Muscle of arm (tissue), 14 donors: ENCODE measurements at places on chromosomes 11 and 22.

DNA sequence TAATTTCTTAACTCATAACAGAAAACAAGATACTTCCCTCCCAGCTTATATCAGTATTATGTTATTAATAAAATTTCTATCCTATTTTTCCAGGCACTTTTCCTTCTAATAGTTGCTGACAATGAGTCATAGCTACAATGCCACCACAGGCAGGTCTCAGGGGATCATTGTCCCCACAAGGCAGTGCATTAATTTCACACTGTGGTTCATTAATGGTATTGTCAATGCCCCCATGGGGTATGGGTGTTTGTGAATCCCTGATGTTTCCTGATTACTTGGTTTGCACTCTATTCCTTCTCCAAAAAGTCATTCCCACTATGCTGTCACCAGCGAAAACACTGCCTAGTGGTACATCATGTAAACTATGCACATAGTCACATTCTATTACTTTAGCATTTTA is 345.5 kb upstream of the CTSC start:
- DNase-seq = no peak

- DNase-seq = no peak
Observed at GRCh38 chr22:37212174-37212906, at the start of gene SSTR3. SSTR3 (minus strand) TSS chr22:37212477; CDS start chr22:37207803, 4,674 bp downstream.

DNA sequence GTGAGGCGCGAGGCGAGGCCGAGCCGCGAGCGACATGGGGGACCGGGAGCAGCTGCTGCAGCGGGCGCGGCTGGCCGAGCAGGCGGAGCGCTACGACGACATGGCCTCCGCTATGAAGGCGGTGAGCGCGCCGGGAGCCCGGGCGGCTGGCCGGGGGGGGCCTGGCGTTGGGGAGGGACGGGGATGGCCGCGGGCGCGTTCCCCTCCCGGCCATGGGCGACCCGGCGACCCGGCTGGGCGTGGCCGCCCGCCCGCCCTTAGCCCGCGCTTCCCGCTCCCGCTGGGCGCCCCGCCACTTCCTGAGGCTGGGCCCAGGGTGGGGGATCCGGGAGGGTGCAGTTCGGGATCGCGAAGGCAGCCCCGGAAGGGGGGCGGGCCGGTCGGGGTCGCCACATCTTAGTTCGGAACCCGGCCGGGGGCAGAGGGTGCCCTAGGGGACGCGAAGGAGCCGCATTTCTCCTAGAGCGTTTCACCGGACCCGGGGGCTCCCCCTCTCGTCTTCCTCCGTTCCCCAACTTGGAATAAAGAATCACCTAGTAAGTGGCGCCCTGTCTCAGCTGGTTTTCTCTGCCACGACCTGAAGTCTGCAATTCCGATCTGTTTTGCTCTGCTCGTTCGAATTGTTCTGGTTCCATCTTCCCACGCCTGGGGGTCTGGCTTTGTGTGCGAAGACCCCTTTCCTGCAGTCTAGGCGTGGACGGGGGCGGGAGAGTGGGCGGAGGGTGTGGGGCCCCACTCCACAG is 536 bp downstream of the YWHAH start:
- DNase-seq = no peak

DNA sequence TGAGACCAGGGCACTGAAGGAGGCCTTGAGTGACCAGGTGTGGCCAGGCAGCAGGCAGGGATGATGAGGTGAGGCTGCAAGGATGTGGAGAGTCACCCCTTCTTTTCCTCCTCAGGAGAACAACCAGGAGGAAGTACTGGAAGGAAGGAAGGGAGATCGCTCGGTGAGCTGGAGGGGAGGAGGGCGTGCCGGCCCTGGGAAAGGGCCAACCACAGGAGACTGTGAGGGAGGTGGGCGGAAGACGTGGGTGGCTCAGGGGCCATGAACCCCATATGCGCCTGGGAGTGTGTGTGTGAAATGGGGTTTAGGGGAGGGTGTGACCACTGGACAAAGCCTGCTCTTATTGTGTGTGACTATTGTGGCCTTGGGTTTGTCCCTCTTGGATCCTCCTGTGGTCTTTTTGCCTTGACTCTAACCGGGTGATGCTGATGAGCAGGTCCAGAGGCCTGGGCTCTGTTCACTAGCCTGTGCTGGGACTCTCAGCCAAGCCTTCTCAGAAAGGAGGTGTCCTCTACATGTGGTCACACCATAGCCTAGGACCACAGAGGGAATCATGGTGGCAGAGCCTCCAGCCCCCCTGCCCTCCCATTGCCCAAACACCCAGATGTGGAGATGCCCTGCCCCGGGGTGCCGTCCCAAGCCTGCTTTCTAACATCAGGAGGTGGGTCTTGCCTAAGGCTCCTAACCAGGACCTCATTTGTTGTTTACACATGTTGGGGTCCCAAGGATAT is 41.3 kb upstream of the TUB start:
- no peak for DNase-seq

GRCh38 chr11:77418155-77418970 is 55.5 kb downstream of the PAK1 start:
- DNase-seq = no peak

DNA sequence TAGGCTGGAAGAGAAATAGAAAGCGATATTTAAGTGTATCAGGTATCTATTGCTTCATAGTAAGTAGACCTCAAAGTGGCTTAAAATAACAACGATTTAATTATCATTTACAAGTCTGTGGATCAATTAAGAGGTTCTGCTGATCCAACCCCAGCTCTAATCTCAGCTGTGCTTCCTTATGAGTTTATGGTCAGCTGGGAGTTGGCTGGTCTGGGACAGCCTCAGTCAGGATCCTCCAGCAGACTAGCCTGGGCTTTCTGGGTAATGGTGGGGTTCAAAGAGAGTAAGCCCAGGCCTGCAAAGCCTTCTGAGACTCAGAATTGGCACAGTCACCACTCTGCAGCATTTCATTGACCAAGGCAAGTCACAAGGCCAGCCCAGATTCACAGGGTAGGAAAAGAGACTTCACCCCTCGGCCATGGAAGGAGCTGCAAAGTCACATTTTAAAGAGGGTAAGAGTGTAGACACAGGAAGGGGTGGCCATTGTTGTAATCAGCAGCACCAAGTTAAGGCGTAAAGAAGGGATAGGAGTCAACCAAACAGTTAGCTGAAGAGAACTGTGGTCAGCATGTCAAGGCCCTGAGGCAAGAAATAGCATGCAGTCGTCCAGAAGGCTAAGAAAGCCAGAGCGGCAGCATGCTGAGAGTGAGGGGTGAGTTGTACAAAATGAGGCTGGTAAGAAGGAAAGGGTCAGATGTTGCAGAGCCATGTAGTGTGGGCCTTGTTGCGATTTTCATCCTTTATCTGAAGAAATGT is 168.2 kb downstream of the ETS1 start:
- no peak for DNase-seq

- DNase-seq = no peak
Observed at GRCh38 chr11:64638018-64638665, 47.1 kb downstream of the SLC22A12 start.

DNA sequence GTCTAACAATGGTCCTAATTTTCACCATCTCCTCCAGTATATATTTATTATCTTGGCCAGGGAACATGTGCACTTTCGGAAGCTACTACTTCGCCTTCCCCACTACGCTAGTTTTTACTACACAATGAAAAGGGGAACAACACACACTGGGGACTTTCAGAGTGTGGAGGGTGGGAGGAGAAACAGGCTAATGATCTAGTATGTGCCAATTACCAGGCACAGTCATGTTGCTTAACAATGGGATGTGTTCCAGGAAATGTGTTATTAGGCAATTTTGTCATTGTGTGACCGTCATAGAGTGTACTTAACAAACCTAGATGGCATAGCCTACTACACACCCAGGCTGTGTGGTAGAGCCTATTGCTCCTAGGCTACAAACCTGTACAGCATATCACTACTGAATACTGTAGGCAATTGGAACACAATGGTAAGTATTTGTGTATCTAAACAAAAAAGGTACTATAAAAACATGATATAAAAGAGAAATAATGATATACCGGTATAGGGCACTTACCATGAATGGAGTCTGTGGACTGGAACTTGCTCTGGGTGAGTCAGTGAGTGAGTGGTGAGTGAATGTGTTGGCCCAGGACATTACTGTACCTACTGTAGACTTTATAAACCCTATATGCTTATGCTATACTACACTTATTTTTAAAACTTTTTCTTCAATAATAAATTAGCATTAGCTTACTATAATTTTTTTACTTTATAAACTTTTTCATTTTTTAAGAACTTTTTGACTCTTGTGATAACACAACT is 20.1 kb upstream of the CUL5 start:
- DNase-seq = no peak

- DNase-seq = no peak
Observed at GRCh38 chr11:129723146-129723760, 92.4 kb upstream of the TMEM45B start.

DNA sequence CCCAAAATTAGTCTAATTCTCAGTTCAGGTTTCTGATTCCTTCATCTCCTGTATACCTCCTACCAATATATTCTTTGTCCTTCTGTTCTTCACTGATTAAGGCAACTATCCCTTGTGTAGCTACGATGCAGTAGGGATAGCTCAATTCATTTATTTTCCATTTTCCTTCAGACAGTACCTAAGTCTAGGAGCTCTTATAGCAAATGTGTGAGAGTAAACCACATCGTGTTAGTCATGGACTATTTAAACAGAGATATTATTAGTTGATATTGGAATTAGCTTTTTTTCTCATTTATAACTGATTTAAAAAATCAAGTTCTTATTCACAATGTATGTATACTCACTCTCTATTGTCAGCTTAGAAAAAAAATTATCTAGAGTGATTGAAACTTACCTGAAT is 900.0 kb downstream of the JRKL start:
- no peak for DNase-seq

DNA sequence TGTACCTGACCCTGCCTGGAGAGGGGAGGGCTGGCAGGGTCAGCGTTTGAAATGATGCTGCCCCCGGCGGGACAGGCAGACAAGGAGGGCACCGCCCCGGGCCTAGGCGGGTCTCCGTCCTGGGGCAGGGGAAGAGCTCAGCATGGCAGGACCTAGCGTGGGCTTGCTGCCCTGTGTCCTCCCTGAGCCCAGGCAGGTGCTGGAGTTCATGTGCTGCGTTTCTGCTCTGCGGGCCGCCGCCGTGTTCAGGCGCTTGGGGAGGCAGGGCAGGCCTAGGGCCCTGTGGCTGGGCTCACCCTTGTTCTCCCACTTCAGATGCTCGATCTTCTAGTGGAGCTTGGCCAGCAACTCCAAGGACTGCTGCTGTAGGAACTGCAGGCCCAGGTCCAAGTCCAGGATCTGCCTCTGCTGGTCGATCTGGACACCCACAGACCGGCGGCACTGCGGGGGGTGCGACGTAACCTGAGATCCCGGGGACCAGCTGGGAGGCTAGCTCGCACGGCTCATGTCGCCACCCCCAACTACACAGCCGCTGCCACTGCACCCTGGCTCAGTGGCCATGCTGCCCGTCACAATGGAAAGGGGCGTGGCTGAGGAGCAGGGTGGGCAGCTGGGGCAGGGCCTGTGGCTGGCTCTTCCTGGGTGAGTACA is 84.4 kb downstream of the MED15 start:
- no peak for DNase-seq

GRCh38 chr11:31699066-31699465 is 112.1 kb downstream of the PAX6 start:
- no peak for DNase-seq

GRCh38 chr11:35006389-35007128 is 90.1 kb downstream of the PDHX start:
- no peak for DNase-seq

- no peak for DNase-seq
Observed at GRCh38 chr22:42343531-42344081, 73.2 kb upstream of the TCF20 start.

GRCh38 chr11:88414385-88414861 is 76.9 kb upstream of the CTSC start:
- peak; percentile 78 for DNase-seq

DNA sequence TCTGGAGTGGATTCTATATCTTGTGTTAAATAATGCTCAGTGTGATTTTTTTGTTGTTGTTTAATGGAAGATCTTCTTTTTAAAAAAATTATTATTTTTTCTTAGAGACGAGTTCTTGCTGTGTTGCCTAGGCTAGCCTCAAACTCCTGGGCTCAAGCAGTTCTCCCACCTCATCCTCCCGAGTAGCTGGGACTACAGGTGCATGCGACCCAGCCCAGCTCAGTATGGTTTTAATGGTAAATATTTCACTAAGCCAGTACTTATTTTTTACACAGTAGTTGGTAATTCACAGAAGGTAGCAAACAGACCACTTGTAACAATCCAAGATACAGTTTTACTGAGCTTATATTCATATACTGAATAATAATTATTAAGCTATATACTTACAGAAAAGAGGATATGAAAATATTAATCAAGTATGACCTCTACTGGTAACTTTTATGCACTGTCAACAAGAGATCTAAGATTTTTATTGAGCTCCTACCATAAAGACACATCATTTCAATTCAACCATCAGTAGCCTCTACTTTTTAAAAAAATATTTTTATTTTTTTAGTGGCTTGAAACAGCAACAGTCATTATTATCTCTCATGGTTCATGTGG is 6.1 kb upstream of the CD59 start:
- no peak for DNase-seq

DNA sequence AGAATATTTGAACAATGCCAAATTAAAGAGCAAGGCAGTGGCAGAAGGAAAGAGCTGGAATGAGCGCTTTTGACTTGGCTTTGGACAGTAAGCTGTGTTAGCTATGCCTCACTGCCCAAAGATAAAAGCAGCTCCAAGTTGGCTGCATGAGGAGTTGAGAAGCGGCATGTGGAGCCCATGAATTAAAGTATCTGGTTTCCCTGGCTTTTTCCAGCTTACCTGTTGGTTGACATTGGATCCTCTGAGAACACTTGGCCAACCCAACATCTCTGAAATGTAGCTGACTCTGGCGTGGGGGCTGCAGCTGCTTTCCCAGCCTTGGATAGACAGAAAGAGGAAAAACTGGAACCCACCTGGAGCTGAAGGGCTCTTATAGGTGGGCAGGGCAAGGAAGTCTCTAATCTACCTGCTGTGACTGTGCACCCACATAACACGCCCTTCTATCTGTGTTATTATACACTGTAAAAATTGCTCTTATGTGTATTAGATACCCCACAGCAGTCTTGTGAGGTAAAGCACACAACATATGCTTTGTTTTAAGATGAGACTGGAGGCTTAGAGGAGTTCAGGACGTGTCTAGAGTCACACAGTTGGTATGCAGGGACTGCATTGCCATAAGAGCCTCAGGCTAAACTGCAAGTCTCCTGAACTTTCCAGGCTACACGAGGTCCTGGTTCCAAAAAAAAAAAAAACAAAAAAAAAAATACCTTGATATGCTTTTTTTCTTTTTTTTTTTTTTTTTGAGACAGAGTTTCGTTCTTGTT is 5.8 kb downstream of the UBASH3B start:
- no peak for DNase-seq
